ENCODE measurements at places on chromosomes 5 and 9. TPM values are rescaled to one million over a fixed set of nuclear protein-coding genes. Genes with fewer than 3 reads are reported as not detected.

- H3K4me1 ChIP-seq, result peaks cover 7% of the 10 kb centered on the region
- no peaks in the 10 kb centered on the region for H3K36me3 ChIP-seq
- H3K4me3 ChIP-seq, result no peak overlapping the region
Measured at GRCh38 chr5:172097356-172097755, 90.7 kb downstream of the STK10 start.

DNA sequence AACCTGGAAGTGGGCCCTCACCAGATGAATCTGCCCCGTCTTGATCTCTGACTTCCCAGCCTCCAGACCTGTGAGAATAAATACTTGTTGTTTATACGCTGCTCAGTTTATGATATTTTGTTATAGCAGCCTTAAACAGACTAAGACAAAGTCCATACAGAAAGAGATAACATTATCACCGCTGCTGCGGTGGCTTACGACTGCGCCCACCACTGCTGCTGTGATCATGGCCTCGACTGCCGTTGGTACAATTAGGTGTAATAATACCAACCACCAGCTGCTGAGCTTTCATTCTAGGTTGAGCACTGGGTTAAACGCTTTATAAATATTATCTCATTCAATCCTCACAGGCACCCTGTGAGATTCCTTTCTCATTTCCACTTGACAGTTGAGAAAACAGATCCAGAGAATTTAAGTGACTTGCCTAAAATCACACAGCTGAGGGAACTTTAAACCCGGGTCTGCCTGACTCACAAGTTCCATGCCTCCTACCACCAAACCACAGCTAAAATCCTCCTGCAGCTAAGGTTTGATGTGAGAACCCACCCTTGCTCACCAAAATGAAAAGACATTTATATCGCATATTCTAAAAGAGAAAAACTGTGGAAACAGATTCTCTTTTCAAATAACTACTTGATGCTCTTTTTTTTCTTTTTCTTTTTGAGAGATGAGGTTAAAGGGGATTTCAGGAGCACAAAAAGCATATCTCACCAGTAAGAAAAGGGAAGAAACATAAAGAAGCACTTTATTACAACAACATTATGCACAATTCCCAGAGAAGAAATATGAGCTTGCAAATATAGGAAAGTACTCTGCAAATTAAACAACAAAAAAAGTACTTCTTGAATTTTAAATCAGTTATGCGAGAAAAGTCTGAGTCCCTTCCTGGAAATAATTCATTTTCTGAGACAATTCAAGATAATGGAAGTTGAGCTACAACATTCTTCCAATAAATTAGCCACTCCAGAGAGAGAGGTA is 23.9 kb downstream of the GOLM1 start:
- no peak overlapping the region for H3K27ac ChIP-seq
- H3K4me1 ChIP-seq, result no peaks in the 10 kb centered on the region
- DNase-seq, result no peak
- H3K4me3 ChIP-seq, result no peak overlapping the region

HTR1A gene
- not detected for total RNA-seq

SLC36A2 gene
- not detected for total RNA-seq

All from ovary (tissue), 10 donors.